Myometrial cell (primary cell): ENCODE measurements at places on chromosomes 1 and 21. TPM values are rescaled to one million over a fixed set of nuclear protein-coding genes. Genes with fewer than 3 reads are reported as not detected.

NBPF20 gene
- 0.58 and 1.6 TPM in 2 replicates for total RNA-seq

LRRC8B gene
- 2.0 and 3.2 TPM in 2 replicates for total RNA-seq

PRRC2C gene
- 34.0 and 40.6 TPM in 2 replicates for total RNA-seq

TIAM1 gene
- 0.35 and 1.2 TPM in 2 replicates for total RNA-seq

CHIA gene
- not detected in 2 replicates for total RNA-seq

GPA33 gene
- total RNA-seq = not detected in 2 replicates

DAB1 gene
- total RNA-seq = not detected in 2 replicates

LRRC41 gene
- 119 and 146 TPM in 2 replicates for total RNA-seq

LCE1E gene
- total RNA-seq = not detected in 2 replicates

WDR26 gene
- 26.8 and 33.8 TPM in 2 replicates for total RNA-seq

PLXNA2 gene
- total RNA-seq = 5.5 and 9.4 TPM in 2 replicates

CRABP2 gene
- 38.1 and 39.7 TPM in 2 replicates for total RNA-seq

ATAD3C gene
- 0.29 and 3.4 TPM in 2 replicates for total RNA-seq

ADCY10 gene
- not detected in 2 replicates for total RNA-seq

TPTE gene
- total RNA-seq = not detected in 2 replicates

DCST2 gene
- total RNA-seq = 0.18 and 0.29 TPM in 2 replicates

LAPTM5 gene
- total RNA-seq = not detected in 2 replicates

PDZK1 gene
- 0.53 and 2.0 TPM in 2 replicates for total RNA-seq

THEMIS2 gene
- total RNA-seq = 25.7 and 25.9 TPM in 2 replicates

ZNF678 gene
- total RNA-seq = 1.6 and 2.6 TPM in 2 replicates

PRAMEF14 gene
- not detected in 2 replicates for total RNA-seq

PLA2G2C gene
- total RNA-seq = not detected in 2 replicates

ARHGAP30 gene
- total RNA-seq = not detected in 2 replicates

FOXD2 gene
- under 0.01 and 0.29 TPM in 2 replicates for total RNA-seq

ITPKB gene
- 1.2 and 1.4 TPM in 2 replicates for total RNA-seq

LENEP gene
- not detected in 2 replicates for total RNA-seq

RHBG gene
- total RNA-seq = not detected in 2 replicates
